ENCODE measurements at places on chromosomes 3 and 15. TPM values are rescaled to one million over a fixed set of nuclear protein-coding genes. Genes with fewer than 3 reads are reported as not detected.

DNA sequence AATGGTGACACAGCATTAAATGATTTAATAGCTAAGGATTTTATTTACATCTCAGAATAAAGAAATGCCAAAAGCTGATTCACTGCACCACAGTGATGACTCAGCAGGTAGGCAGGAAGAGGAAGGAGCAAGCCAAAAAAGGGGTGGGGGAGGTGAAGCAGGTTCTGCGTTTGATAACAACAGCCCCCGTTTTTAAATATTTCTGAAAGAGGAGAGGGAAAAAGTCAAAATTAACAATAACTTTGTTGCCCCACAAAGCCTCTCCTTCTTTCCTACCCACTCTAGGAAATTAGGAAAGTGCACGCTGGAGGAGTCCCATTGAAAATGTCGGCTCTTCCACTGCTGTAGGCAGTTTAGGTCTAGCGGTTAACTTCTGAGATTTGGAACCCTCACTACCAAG lies 9.9 kb upstream of the CCDC54 start:
- no peak for DNase-seq
- no peak overlapping the region for H3K27ac ChIP-seq
- no peak overlapping the region for H3K4me3 ChIP-seq
- no peaks in the 10 kb centered on the region for H3K4me1 ChIP-seq
- no peaks in the 10 kb centered on the region for H3K27me3 ChIP-seq

The SCN11A gene
- 1.4 TPM for total RNA-seq

GRCh38 chr3:112889357-112889756 lies 42.7 kb upstream of the CD200R1L start:
- no peak for DNase-seq
- no peak overlapping the region for H3K27ac ChIP-seq
- H3K4me3 ChIP-seq: no peak overlapping the region
- no peaks in the 10 kb centered on the region for H3K4me1 ChIP-seq
- no peaks in the 10 kb centered on the region for H3K36me3 ChIP-seq

- no peak for DNase-seq
- peaks cover 44% of the 10 kb centered on the region for H3K4me1 ChIP-seq
- H3K27ac ChIP-seq: no peak overlapping the region
- H3K36me3 ChIP-seq: peaks cover 5% of the 10 kb centered on the region
- no peak overlapping the region for H3K4me3 ChIP-seq
These were observed 70.0 kb upstream of the HEG1 start for GRCh38 chr3:125125821-125126245.

The SPRED1 gene
- 9.2 TPM for total RNA-seq

GRCh38 chr15:90143166-90143655 lies 40.9 kb upstream of the IDH2 start:
- no peaks in the 10 kb centered on the region for H3K36me3 ChIP-seq
- H3K27ac ChIP-seq: peak overlapping the region; percentile 58
- peaks cover 6% of the 10 kb centered on the region for H3K4me1 ChIP-seq
- H3K27me3 ChIP-seq: no peaks in the 10 kb centered on the region
- H3K4me3 ChIP-seq: no peak overlapping the region

- H3K4me1 ChIP-seq: peaks cover 23% of the 10 kb centered on the region
- peaks cover 27% of the 10 kb centered on the region for H3K36me3 ChIP-seq
- no peak for DNase-seq
- peak overlapping the region; percentile 98 for H3K4me3 ChIP-seq
These were observed 692 bp downstream of the ZWILCH start for GRCh38 chr15:66505818-66506217.

The TRIM59 gene
- 13.8 TPM for total RNA-seq

DNA sequence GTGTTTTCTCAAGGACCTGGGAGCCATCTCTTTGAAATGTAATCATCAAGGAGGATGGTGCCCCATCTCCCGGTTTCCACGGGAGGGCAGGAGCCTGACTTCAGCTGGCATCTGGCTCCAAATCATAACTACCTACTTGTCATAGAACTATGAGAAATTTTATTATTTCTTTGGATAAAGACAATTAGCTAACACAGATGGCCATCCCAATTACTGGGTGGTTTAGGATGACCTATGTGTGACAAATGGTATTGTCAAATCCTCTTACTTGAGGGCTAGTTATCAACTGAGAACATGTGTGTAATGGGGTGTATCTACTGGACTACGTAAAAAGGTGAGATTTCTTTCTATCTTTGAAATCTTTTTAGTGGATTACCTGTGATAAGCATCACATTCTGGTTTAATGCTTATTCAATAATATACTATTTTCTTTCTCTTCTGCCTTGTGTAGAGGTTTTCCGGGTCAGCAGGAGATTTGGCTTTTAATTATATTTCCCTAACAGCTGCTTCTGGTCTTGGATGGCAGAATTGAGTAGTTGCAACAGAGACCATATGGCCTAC lies 15.3 kb upstream of the PARP14 start:
- H3K36me3 ChIP-seq: no peaks in the 10 kb centered on the region
- H3K27ac ChIP-seq: no peak overlapping the region
- peaks cover 14% of the 10 kb centered on the region for H3K27me3 ChIP-seq
- no peak for DNase-seq

The KIF23 gene
- total RNA-seq: 48.1 TPM

The ITIH1 gene
- total RNA-seq: 8.0 TPM

The GCNT3 gene
- total RNA-seq: 32.7 TPM

The ALDH1L1 gene
- total RNA-seq: 10.2 TPM

The SOX2 gene
- 20.5 TPM for total RNA-seq

The CFAP100 gene
- 4.3 TPM for total RNA-seq

DNA sequence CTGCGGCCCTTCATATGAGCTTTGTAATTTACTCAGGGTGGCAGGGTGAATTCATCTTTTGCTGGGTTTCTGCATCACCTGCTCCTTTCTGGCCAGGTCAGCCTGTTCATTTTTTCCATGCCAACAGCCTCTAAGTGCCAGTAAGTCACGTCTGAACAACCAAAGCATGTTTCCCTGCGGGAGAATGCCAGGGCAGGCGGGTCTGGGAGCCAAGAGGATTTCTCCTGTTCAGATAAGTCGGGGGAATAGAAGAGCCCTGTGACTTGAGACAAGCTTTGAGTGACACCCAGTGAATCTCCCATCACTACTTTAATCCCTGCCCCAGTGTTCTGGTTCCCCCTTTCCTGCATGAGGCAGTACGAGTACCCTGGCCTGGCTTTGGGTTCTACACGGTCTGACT lies 153.1 kb downstream of the PGPEP1L start:
- H3K4me3 ChIP-seq: peak overlapping the region; percentile 90
- H3K36me3 ChIP-seq: no peaks in the 10 kb centered on the region
- H3K27me3 ChIP-seq: no peaks in the 10 kb centered on the region

The HYPK gene
- 14.9 TPM for total RNA-seq

DNA sequence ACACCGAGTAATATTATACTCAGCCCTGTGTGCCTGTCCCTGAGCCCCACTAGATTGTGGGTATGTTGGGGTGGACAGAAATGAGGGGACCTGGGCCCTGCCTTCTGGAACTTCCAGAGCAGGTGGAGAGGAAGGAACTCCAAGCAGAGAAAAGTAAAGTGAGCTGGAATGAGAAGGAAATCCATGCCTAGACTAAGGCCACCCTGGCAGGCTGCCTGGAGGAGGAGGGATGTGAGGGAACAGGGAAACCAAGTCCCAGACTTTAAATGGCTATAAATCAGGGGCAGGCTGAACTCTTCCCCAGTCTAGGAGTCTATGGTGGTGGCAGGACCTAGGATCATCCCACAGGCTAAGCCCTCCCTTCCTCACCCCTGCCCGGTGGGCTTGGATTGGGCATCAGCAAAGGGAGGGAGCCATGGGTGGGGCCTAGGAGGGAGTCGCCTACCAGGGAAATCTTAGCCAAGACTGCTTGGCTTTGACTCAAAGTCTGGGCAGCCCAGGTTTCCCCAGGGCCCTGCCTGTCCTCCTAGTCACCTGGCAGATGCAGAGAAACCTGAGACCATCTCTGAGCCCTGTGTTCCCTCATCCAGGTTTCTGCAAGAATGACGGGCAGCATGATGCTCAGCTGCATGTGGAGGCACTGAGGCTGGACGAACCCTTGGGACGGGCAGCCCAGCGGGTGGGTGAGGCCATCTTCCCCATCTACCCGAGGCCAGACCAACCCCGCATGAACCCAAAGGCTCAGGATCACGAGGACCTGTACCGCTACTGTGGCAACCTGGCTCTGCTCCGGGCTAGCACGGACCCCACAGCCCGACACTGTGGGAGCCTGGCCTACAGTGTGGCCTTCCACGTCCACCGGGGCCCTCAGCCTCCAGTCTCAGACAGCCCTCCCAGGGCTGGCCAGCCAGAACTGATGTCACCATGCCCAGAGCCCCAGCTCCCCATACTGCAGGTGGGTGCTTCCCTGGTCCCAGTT lies 15.6 kb upstream of the STRA6 start:
- no peak overlapping the region for H3K27ac ChIP-seq
- no peak overlapping the region for H3K4me3 ChIP-seq
- no peaks in the 10 kb centered on the region for H3K36me3 ChIP-seq
- DNase-seq: no peak
- peaks cover 73% of the 10 kb centered on the region for H3K4me1 ChIP-seq
- peaks cover 18% of the 10 kb centered on the region for H3K27me3 ChIP-seq

The SLC24A5 gene
- 1.3 TPM for total RNA-seq

GRCh38 chr3:126364731-126365301 lies 7.6 kb upstream of the KLF15 start:
- H3K4me1 ChIP-seq: no peaks in the 10 kb centered on the region
- no peak overlapping the region for H3K27ac ChIP-seq
- no peak overlapping the region for H3K4me3 ChIP-seq
- no peak for DNase-seq

The C15orf62 gene
- total RNA-seq: 1.1 TPM

- no peak for DNase-seq
- peaks cover 29% of the 10 kb centered on the region for H3K4me1 ChIP-seq
- H3K27ac ChIP-seq: no peak overlapping the region
- no peaks in the 10 kb centered on the region for H3K27me3 ChIP-seq
- peaks cover 18% of the 10 kb centered on the region for H3K36me3 ChIP-seq
These were observed 43.9 kb downstream of the TLE3 start for GRCh38 chr15:70053716-70054229.

The EFHB gene
- total RNA-seq: 0.71 TPM

GRCh38 chr15:39578851-39579486 lies 1.9 kb upstream of the THBS1 start:
- H3K36me3 ChIP-seq: peaks cover 5% of the 10 kb centered on the region
- H3K4me3 ChIP-seq: peak overlapping the region; percentile 95
- H3K27me3 ChIP-seq: peaks cover 41% of the 10 kb centered on the region

GRCh38 chr3:64650096-64650622 lies 37.6 kb downstream of the ADAMTS9 start:
- no peak for DNase-seq
- H3K27ac ChIP-seq: peak overlapping the region; percentile 46
- H3K36me3 ChIP-seq: peaks cover 6% of the 10 kb centered on the region
- H3K27me3 ChIP-seq: no peaks in the 10 kb centered on the region

- peaks cover 29% of the 10 kb centered on the region for H3K4me1 ChIP-seq
- H3K27ac ChIP-seq: peak overlapping the region; percentile 79
- peaks cover 22% of the 10 kb centered on the region for H3K27me3 ChIP-seq
- peak overlapping the region; percentile 93 for H3K4me3 ChIP-seq
- no peaks in the 10 kb centered on the region for H3K36me3 ChIP-seq
- peak; percentile 72 for DNase-seq
These were observed 837 bp downstream of the LRRN1 start for GRCh38 chr3:3800080-3800455.

DNA sequence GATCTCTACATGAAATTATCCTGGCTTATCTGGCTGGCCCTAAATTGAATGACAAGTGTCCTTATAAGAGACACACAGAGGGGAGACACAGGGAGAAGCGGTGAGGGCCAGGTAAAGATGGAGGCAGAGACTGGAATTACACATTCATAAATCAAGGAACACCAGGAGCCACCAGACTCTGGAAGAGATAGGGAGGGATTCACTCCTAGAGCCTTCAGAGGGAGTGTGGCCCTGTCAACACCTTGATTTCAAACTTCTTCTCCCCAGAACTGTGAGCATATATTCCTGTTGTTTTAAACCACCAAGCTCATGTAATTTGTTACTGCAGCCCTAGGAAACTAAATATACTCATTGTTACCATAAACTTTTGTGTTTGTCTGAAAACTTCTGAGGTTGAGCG lies 193.7 kb downstream of the THRB start:
- H3K27me3 ChIP-seq: no peaks in the 10 kb centered on the region
- H3K27ac ChIP-seq: no peak overlapping the region
- H3K4me1 ChIP-seq: peaks cover 15% of the 10 kb centered on the region
- no peaks in the 10 kb centered on the region for H3K36me3 ChIP-seq

- H3K27me3 ChIP-seq: peaks cover 8% of the 10 kb centered on the region
- no peaks in the 10 kb centered on the region for H3K36me3 ChIP-seq
- H3K27ac ChIP-seq: no peak overlapping the region
- peaks cover 18% of the 10 kb centered on the region for H3K4me1 ChIP-seq
These were observed 29.4 kb upstream of the GRIP2 start for GRCh38 chr3:14569474-14570000.

The SLC51B gene
- 1.2 TPM for total RNA-seq

DNA sequence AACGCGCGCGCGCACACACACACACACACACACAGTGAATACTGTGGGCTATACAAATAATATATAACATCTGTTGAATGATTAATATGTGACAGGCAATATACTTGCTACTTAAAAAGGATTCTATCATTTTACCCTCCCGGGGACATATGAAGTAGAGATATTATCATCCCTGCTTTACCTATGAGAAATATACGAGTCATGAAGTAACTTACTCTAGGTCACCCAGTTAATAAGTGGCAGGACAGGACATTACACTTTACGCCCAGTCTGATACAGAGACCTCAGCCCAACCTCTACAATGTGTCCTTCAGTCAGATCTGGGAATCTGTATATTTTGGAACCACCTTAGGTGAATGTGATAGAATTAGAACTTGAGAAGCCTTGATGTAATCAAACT lies 55.4 kb downstream of the CCDC54 start:
- peaks cover 22% of the 10 kb centered on the region for H3K4me1 ChIP-seq
- peak overlapping the region; percentile 90 for H3K27ac ChIP-seq
- peaks cover 22% of the 10 kb centered on the region for H3K27me3 ChIP-seq
- no peaks in the 10 kb centered on the region for H3K36me3 ChIP-seq
- no peak for DNase-seq
- H3K4me3 ChIP-seq: peak overlapping the region; percentile 97

DNA sequence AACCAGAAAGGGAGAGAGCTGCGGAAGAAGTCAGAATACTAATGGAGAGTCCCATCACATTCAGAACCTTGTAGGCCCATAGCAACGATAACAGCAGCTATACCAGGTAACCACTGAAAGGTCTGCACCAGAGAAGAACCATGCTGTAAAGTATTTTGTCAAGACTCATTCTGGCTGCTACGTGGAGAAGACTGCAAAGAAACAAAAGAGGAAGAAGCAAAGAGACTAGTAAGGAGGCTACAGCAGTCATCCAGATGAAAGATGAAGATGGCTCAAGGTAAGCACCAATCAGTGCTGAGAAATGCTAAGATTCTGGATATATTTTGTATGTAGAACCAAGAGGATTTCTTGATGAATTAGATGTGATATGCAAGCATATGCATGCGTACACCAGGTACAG lies 39.6 kb downstream of the ACAP2 start:
- no peaks in the 10 kb centered on the region for H3K36me3 ChIP-seq
- H3K27ac ChIP-seq: no peak overlapping the region
- DNase-seq: no peak
- no peak overlapping the region for H3K4me3 ChIP-seq

The SNX33 gene
- total RNA-seq: 24.9 TPM

The SLC12A1 gene
- 0.05 TPM for total RNA-seq
